Anterior cingulate cortex (tissue), 58 donors: ENCODE measurements at places on chromosomes 16 and 17.

DNA sequence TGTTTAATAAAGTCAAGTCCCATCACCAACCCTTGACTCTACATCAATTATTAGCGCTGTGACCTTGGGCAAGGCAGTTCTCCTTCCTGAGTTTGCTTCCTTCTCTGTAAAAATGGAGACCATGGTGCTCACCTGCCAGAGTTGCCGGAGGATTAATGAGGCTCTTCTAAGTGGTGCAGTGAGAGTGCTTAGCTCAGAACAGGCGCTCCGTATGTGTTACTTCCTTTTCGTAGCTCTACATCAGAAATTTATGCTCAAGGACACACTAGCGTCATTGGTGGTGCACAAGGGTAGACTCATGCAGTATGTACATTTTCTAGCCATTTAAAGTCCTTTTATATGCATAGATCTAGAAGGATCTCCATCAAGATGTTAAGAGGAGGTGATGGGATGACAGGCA lies 17.4 kb upstream of the CMIP start:
- DNase-seq, result no peak

DNA sequence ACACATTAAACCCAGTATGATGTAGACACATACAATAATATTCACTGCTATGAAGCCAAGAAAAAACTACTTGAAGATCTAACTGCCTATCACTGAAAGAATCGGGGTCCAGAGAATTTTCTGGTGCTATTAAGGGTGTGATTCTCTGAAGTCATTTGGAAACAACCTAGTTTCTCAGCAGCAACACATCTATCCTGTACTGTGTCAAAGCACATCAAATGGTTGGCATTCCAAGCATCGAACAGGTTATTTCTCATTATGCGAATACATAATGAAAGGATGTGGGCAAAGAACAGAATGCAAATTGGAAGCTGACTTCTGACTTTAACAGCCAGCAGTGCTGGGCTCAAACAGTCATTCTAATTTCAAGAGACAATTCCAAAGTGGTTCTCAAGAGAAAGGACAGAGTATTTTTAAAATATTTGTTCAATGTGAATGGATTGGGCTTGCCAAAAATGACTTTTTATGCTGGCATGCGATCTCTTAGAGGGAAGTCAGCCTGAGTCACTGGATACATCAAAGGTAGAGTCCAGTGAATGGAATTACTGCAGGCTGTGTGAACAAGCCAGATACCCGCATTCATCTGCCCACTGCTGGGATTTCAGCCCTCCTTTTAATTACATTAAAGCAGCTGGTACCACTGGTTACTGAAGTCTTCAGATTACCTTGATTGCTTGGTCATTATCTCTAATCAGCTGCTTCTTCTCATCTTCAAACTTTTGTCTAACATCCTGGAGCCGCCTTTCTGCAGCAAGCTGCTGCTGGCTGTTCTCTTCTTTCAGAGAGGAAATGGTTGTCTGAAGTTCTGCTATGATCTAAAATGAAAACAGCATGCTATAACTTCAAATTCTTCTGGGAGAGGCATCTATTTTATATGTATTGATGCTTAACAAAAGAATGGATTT lies 181.2 kb upstream of the AXIN2 start:
- no peak for DNase-seq

DNA sequence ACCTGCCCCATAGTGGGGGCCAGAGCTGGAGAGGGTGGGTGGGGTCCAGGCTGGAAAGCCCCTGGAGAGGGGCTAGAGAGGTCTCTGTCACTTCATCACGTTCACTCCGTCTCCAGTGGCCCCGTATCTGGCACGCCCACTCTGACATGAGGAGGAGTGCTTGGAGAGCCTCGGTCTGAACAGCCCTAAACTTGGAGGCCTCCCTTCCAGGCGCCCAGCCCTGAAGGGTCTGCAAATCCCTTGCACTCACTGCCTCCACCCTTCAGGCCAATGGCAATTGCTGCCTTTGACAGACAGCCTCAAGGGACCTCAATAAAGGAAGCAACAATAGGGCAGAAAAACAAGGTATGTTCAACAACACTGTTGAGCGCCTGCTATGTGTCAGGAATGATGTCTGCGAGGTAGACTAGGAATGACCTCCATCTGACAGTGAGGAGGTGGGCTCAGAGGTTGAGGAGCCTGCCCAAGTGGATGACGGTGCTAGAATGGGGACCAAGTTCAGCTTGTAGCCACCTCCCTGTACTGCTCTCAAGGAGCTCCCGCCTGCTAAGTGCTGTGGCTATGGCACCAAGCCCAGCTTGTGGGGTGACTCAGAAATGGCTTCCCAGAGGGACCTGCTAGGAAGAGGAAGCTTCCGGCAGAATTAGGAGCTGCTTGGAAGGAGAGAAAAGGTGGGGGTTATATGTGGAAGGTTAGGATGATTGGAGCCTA lies 2.9 kb upstream of the EPX start:
- DNase-seq, result peak; percentile 3

- peak; percentile 12 for DNase-seq
These were observed 17.0 kb upstream of the ABCA8 start for GRCh38 chr17:68972119-68972704.

- no peak for DNase-seq
These were observed 301.8 kb downstream of the CPPED1 start for GRCh38 chr16:12501707-12502457.
